ENCODE measurements at places on chromosomes 2 and 18.

GRCh38 chr2:111035830-111036441 is 84.8 kb upstream of the BCL2L11 start:
- DNase-seq = no peak

DNA sequence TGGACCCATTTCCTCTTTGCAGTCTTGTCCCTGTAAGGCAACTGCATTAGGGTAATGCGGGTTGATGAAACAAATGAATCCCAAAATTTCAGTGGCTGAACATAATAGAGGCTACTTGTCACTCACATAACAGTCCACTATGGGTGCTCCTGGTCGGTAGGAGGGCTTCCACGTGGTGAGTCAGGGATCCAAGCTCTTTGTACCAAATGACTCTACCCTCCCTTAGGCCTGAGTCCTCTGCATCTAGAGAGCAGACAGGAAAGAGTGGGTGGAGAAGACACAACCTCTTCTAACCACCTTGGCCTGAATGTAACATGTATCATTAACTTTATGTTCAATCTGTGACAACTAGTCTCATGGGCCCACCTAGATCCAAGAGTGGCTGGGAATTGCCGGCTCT is 86.2 kb upstream of the HAAO start:
- no peak for DNase-seq

GRCh38 chr2:230930928-230931555 is 6.0 kb upstream of the GPR55 start:
- DNase-seq = no peak

GRCh38 chr2:207812726-207813080 is 43.0 kb upstream of the FZD5 start:
- DNase-seq = no peak
